ENCODE measurements at places on chromosomes 6 and 20.

GRCh38 chr6:160111806-160112205, 9.8 kb upstream of the SLC22A1 start:
- DNase-seq: no peak

DNA sequence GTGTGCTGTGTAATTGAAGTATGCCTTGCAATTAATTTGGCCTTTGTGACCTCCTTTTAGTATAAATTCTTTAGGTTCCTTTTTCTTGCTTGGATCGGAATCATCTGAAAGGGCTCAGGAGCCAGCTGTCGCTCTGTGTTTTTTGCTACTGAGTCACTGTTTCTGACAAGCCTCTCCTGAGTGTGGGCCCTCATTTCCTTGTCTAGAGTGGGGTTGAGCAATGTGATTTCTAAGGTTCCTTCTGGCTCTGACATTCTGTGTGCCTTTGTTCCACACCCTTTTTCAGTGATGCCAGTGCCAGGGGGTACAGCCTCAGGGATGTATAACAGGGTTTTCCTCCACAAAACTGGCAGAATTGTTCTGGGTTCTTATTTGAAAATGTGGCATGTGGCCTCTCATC, 26.5 kb downstream of the DAAM2 start:
- no peak for DNase-seq

DNA sequence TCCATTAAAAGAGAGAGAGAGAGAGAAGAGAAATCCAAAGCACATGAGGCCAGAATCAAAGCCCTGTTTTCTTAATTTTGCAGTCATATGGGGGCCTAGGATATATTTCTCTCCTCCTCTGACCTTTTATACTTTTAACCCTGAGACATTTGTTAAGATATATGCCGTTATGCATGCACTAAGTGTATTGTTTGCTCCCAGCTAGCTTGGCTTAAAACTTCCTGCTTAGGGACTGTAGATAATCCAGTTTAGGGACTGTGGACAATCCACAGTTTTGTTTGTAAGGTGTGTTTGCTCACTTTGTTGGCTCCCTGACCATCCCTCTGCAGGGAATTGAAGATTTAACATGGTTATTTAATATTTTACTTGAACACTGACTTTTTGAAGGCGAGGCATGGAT, 166.3 kb upstream of the TSHZ2 start:
- DNase-seq: no peak

GRCh38 chr20:7346562-7346961, 579.1 kb downstream of the BMP2 start:
- no peak for DNase-seq

DNA sequence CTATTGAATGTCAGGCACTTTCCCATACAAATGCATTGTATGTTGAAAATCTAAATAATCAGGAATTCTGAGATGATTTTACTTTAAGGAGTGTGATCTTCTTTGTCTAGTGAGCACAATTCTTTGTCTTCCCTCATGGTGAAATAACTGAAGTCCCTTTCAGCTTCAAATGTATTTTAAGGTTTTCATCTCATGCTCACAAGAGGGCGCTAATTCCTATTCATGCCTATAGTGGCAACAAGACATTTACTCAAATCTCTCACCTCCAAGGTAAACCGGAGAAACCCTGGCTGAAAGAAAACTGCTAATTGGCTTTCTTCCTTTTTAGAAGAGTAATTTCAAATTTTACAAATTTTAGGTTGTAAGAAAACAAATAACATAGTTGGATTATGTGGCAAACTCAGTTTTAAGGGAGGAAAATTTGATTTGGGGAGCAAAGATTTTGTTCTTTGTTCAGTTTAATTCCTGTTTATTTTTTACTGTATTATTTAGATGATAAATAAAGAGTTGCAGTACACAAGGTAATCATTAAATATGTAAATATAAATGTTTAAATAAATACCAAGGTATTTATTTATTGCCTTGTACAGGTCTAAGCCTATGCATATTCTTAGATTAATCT, 69.1 kb downstream of the SLC35F1 start:
- no peak for DNase-seq

GRCh38 chr6:10555625-10556309, 34.6 kb downstream of the GCNT2 start:
- no peak for DNase-seq

DNA sequence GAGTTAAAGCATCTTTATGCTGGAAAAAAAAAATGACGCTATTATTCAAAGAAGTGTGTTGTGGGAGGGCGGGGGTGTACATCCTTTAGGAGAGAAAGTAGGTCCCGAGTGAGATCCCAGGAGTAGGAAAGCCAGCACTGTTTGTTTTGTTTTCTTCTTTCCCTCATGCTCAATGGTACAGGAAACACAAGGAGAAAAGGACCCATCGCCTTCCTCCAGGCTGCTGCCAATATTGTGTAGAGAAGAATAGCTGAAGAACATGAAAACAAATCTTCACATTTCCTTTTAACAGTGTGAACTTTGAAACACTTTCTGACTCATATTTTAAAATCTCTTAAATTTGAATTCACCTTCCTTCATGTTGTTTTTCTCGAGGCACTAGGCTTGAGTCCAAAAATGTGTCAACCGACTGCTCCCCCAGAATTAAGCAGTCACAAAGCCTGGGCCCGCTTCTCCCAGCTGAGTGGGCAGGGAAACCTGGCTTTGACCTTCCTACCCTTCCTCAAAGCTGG, 22.3 kb downstream of the PPP1R16B start:
- no peak for DNase-seq

DNA sequence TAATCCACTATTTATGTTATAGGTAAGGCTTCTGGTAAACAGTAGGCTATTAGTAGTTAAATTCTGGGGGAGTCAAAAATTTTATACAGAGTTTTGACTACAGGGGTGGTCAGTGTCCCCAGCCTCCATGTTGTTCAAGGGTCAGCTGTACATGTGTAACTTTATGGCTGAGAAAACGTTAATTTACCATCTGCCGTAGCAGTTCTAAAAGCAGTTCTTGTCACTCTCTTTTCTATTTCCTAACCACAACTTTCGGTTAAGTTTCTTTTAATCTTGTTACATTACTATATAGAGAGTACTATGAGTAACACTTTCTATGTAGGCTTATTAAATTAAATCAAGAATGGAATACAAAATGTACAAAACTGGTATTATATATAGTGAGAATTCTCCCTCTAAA, 21.6 kb upstream of the KIF6 start:
- no peak for DNase-seq

GRCh38 chr20:6135347-6135746, 12.5 kb upstream of the FERMT1 start:
- no peak for DNase-seq

- DNase-seq: no peak
Measured at GRCh38 chr6:132797951-132798868, at the start of gene SLC18B1. SLC18B1 (minus strand) TSS chr6:132798637; CDS start chr6:132798456, 181 bp downstream.

DNA sequence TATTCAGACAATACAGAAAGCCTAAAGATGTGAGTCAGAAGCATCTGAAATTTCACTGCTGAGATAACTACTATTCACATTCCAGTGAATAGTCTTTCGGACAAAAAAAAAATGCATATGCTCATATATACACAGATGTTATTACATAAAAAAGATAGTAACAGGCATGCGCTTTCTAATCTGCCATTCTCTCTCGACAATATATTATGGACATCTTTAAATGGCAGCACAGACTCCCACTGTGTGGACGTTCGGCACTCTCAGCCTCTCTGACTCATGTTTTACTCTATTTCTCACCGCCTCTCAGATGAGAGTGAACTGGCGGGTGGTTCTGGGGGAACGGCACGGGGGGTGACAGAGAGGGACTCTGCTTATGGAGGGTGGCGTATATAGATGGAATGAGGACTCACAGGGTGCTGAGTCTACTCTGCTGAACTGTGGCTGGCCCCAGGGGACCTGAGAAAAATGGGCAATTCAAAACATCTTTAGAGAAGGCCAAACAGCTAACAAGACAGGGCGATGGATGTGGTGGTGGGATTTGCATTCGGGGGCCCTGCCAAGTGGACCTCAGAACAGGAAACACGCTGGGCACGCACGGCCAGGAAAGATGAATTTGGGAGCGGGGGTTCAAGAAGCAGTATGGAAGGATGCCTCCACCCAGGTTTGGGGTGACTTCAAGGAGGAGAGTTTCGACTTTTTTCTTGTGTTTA, 68.9 kb downstream of the MDGA1 start:
- no peak for DNase-seq

DNA sequence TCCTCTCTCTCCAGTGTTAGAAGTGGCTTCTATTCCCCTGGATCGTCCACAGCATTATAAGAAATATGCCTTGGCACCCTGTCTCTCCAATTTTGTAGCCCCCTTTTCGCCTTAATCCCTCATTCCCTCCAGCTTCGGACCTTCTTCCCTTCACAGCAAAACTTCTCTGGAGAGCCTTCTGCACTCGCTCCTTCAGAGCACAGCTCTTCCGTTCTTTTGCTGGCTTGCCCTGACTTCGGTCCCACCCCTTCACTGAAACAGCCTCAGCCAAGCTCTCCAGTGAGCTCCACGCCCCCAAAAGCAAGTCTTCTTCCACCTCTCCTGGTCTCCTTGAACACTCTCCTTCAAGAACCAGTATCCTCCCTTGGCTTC, 134.7 kb upstream of the RNF24 start:
- peak; percentile 32 for DNase-seq

GRCh38 chr20:32960222-32960518, 44.1 kb downstream of the SUN5 start:
- no peak for DNase-seq

GRCh38 chr6:106688177-106688951, 59.0 kb downstream of the QRSL1 start:
- DNase-seq: no peak

GRCh38 chr20:48735112-48735511, 92.7 kb downstream of the PREX1 start:
- DNase-seq: no peak

GRCh38 chr6:6994796-6995195, 113.0 kb upstream of the RREB1 start:
- no peak for DNase-seq

GRCh38 chr6:41744236-41744787, 2.9 kb downstream of the PGC start:
- DNase-seq: no peak

GRCh38 chr20:25573288-25574251, 11.8 kb downstream of the NINL start:
- no peak for DNase-seq

GRCh38 chr6:18206591-18206990, 51.4 kb downstream of the KDM1B start:
- DNase-seq: no peak

DNA sequence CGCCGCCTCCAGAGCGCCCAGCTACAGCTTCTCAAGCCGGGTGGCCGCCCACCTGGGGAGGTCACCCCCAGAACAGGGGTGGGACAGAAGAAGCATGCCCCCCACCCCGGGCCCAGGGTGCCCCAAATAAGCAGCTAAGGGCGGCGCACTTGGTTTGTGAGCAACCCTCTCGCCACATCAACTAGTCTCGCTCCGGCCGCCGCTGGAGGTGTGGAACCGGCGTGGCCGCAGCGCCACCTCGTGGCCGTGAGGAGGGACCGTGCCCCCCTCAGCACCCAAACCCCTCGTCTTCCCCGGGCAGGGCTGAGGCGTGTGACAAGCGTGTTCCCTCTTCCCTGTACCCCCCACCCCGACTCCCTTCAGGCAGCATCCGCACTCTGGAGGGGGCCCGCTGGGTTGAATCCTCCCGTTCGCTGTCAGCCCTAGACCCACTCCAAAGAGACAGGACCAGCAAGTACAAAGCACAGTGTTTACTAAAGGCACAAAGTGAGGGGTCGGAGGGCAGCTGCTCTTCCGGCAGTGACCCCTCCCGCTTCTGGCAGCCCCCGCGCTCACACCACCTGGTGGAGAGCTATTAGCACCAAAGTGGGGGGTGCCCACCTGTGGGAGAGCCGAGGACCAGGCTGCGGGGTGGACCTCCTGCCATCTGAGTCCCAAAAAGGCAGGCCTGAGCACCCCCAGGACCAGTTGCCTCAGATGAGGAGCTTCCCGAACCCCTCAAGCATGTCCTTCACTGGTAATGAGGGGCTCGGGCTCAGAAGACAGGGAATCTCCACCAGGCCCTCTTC, 45.4 kb downstream of the MDFI start:
- DNase-seq: no peak

DNA sequence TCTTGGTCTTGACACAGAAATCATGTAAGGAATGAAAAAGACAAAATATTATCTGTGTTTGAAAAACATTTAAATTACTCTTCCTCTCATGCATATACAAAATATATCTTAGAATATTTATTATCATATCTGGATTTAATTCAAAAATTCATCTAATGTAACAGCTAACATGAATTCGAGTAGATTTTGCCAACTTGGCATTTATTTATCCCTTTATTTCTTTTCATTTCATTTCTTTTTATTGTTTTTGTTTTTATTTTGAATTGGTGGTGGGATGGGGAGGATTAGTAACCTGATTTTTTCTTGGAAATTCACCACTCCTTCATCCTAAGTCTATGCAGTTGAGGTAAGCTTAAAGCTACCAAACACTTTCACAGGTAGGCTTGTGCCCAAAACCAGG, 508.7 kb downstream of the EPHA7 start:
- DNase-seq: no peak

- no peak for DNase-seq
Measured at GRCh38 chr6:42179945-42180313, 6.8 kb downstream of the GUCA1A start.

GRCh38 chr6:138406443-138406842, 2.4 kb downstream of the HEBP2 start:
- DNase-seq: no peak

GRCh38 chr20:44432618-44433577, 42.8 kb upstream of the TTPAL start:
- no peak for DNase-seq

- DNase-seq: no peak
Measured at GRCh38 chr6:157239148-157239547, 84.2 kb downstream of the TMEM242 start.

DNA sequence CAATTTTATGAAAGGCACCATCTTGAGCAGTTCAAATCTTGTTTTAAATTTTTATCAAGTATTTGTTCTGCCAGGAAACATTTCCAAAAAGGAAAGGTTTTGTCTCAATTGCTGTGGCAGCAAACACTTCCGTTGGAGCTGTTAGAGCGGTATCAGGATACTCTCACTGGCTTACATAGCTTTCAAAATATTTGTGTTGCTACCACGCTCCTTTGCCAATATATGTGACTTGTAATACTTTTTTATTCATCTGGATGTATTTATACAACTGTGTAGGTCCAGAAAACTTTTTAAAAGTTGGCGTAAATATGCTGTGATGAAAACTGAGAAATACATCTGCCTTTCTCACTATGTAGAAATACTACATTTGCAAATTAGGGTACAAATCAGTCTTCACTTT, 37.8 kb upstream of the NHSL1 start:
- no peak for DNase-seq

DNA sequence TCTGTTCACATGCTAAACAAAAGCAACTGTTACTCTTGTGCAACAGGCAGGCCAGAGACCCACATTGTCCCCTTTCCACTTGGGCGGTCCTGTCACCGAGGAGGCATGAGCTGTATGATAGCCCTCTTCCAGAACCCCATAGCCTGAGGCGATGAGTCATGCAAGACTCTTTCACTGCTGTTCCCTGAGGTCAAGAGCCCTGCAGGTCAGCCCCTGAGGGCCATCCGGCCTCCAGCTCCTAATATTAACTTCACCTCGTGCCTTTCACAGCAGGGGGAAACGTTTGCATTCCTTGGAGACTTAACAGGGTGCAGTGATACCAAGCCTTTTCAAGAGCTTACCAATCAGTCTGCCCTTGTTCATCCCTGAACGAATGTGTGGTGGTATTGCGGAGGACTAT, 253.3 kb upstream of the ECI2 start:
- DNase-seq: no peak

GRCh38 chr6:12233693-12234571, 56.2 kb upstream of the EDN1 start:
- no peak for DNase-seq

Data from cortex of kidney (tissue), 1 donor.